LHCN-M2 (cell line): ENCODE measurements at places on chromosomes 1 and 21. TPM values are rescaled to one million over a fixed set of nuclear protein-coding genes. Genes with fewer than 3 reads are reported as not detected.
A peak's percentile ranks its signal among the peaks of the same experiment; 100 is the strongest.

The TNFAIP8L2 gene
- total RNA-seq: not detected in 2 replicates

The CLCA1 gene
- not detected in 2 replicates for total RNA-seq

The SELP gene
- total RNA-seq: not detected in 2 replicates

DNA sequence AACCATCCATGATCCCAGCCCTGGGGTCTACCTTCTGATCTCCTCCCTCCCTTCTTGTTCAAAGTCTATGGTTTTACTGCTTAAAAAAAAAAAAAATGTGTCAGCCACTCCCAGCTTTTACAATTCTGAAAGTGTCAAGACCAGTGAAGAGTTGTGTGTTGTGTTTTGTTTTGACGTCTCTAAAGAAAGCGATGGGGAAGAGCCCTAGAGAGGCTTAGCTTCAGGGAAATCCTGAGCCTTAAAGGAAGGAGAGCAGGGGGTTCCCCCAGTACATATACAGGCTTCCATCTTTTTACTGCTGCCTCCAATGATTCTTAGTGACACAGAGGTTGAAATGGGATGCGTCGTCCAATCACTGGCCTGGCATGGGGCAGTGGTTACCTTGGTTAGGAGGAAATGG is 13.9 kb upstream of the FMOD start:
- no peak for DNase-seq

GRCh38 chr1:114103992-114104391 is 49.7 kb downstream of the SYT6 start:
- DNase-seq: peak; percentile 22

DNA sequence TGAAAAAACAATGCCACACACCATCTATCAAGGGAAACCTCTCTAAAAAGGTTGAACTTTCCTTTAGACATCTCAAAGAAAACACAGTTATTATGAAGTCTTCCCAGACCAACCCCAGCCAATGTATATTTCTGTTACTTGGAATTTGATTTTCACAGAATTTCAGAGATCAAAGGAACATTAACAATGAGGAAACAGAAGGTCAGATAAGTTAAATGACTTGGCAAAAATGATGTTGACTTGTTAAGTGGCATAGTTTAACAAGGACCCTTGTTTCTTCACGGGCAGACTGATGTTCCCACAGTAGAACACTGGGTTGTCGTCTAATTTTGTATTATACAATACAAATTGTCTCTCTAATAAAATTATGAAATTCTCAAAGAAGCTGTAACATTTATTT is 29.0 kb downstream of the NME7 start:
- no peak for DNase-seq
